ENCODE measurements at places on chromosomes 7 and 10. TPM values are rescaled to one million over a fixed set of nuclear protein-coding genes. Genes with fewer than 3 reads are reported as not detected.

TLX1 gene
- not detected for total RNA-seq

HOXA9 gene
- 19.5 TPM for total RNA-seq

ADIRF gene
- 18.3 TPM for total RNA-seq

CRCP gene
- 44.9 TPM for total RNA-seq

SEMA3C gene
- total RNA-seq: 421 TPM

ANKRD22 gene
- total RNA-seq: under 0.01 TPM

SLC39A12 gene
- not detected for total RNA-seq

DNA sequence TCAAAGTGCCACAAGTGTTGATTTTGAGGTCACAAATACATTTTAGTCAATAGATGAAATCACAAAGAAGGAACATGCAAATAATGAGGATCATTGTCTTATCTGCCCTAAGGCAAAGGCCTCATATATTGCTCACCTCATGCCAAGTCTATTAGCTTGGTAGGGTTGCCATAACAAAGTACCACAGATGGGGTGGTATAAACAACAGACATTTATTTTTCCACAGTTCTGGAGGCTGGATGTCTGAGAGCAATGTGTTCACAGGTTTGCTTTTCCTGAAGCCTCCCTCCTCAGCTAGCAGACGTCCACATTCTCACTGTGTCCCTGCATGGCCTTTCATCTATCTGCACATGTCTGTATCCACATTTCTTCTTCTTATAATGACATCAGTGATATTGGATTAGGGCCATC is 59.6 kb downstream of the RELN start:
- DNase-seq: no peak
- H3K27me3 ChIP-seq: no peaks in the 10 kb centered on the region
- no peak overlapping the region for H3K27ac ChIP-seq
- H3K4me1 ChIP-seq: no peaks in the 10 kb centered on the region

GRCh38 chr7:103735377-103735776 is 254.1 kb downstream of the RELN start:
- no peaks in the 10 kb centered on the region for H3K36me3 ChIP-seq
- no peaks in the 10 kb centered on the region for H3K4me1 ChIP-seq
- H3K4me3 ChIP-seq: no peak overlapping the region

- no peak overlapping the region for H3K27ac ChIP-seq
- no peaks in the 10 kb centered on the region for H3K4me1 ChIP-seq
- DNase-seq: no peak
- H3K36me3 ChIP-seq: no peaks in the 10 kb centered on the region
Observed at GRCh38 chr10:10927608-10928007, 90.1 kb upstream of the CELF2 start.

DNA sequence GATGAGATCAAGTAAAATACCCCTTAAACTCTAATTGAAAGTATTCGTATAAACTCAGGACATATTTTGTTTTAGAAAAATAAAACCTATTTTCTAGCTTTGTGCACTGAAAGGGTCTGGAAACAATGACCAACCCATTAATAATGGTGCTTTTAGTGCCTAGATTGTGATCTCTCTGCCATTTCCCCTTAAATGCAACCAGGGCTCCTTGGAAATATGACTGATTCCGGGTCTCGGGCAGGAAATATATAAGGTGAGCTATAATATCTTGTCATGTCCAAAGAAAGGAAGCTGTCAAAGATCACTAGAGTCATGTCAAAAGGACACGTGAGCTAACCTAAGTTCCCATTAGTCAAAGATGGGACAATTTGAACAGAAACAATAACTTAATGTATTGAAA is 12.4 kb upstream of the ADAM12 start:
- no peaks in the 10 kb centered on the region for H3K36me3 ChIP-seq
- no peak for DNase-seq
- H3K4me1 ChIP-seq: peaks cover 27% of the 10 kb centered on the region

- no peaks in the 10 kb centered on the region for H3K27me3 ChIP-seq
- no peaks in the 10 kb centered on the region for H3K36me3 ChIP-seq
- H3K4me1 ChIP-seq: peaks cover 7% of the 10 kb centered on the region
- H3K27ac ChIP-seq: no peak overlapping the region
- no peak overlapping the region for H3K4me3 ChIP-seq
Observed at GRCh38 chr7:90611115-90611514, 15.0 kb downstream of the CDK14 start.

GRCh38 chr10:11358011-11358410 is 253.4 kb downstream of the USP6NL start:
- no peaks in the 10 kb centered on the region for H3K36me3 ChIP-seq
- peak; percentile 62 for DNase-seq
- H3K27ac ChIP-seq: no peak overlapping the region
- no peaks in the 10 kb centered on the region for H3K27me3 ChIP-seq

DNA sequence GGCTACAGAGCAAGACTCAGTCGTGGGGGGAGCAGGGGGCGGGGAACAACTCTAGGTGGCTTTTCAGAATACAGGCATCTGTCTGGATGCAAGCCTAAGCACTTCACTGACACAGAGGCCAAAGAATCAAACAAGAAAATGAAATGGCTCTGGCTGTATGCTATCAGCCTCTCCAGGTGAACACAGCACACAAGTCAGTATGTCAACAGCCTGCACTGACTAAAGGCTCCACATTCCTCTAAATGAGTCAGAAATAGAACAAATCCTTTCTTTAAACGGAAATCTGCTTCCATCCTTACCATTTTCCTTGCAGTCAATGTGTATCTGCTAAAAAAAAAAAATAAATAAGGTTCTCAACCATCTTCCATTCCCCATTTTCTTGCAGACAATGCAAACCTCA is 88.3 kb downstream of the ARMH3 start:
- H3K4me3 ChIP-seq: no peak overlapping the region
- H3K4me1 ChIP-seq: peaks cover 10% of the 10 kb centered on the region
- no peak overlapping the region for H3K27ac ChIP-seq
- peak; percentile 64 for DNase-seq
- peaks cover 5% of the 10 kb centered on the region for H3K36me3 ChIP-seq
- no peaks in the 10 kb centered on the region for H3K27me3 ChIP-seq

GRCh38 chr10:6543431-6544005 is 36.6 kb downstream of the PRKCQ start:
- no peak for DNase-seq
- H3K4me3 ChIP-seq: no peak overlapping the region
- no peaks in the 10 kb centered on the region for H3K36me3 ChIP-seq
- H3K4me1 ChIP-seq: no peaks in the 10 kb centered on the region
- H3K27me3 ChIP-seq: no peaks in the 10 kb centered on the region
- no peak overlapping the region for H3K27ac ChIP-seq

- DNase-seq: no peak
- H3K4me3 ChIP-seq: no peak overlapping the region
- H3K4me1 ChIP-seq: peaks cover 8% of the 10 kb centered on the region
- no peaks in the 10 kb centered on the region for H3K27me3 ChIP-seq
Observed at GRCh38 chr10:70324951-70325781, 41.4 kb upstream of the NPFFR1 start.

DNA sequence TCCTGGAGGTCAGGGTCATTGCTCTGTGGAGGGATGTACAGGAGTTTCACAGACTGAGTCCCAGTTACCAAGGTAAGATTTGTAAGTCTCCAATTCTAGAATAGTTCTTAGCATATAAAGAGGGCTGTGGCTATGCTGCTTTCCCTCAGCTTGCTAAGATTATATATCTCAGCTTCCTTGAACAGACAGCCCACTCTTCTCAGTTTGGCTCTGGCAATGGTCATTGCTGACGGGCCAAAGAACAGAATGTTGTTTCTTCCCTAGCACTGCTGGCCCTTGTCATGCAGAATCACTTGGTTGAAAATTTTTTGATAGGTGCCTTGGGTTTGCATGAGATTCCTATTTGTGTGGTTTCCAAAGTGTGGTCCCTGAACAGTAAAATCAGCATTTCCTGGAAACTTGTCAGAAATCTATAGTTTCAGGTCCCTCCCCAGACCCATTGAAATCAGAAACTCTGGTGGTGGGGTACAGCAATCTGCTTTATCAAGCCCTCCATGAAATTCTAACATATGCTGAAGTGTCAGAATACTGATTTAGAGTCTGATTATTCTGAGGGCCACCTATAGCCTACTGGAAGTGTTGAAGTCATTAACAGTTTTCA is 38.2 kb downstream of the NRBF2 start:
- no peak overlapping the region for H3K4me3 ChIP-seq
- H3K27ac ChIP-seq: no peak overlapping the region
- no peaks in the 10 kb centered on the region for H3K4me1 ChIP-seq
- no peak for DNase-seq
- no peaks in the 10 kb centered on the region for H3K27me3 ChIP-seq
- H3K36me3 ChIP-seq: peaks cover 40% of the 10 kb centered on the region

GRCh38 chr10:132418527-132419416 is 21.8 kb downstream of the PWWP2B start:
- no peak for DNase-seq
- peaks cover 9% of the 10 kb centered on the region for H3K4me1 ChIP-seq
- H3K27ac ChIP-seq: no peak overlapping the region
- H3K36me3 ChIP-seq: no peaks in the 10 kb centered on the region
- H3K4me3 ChIP-seq: no peak overlapping the region

DNA sequence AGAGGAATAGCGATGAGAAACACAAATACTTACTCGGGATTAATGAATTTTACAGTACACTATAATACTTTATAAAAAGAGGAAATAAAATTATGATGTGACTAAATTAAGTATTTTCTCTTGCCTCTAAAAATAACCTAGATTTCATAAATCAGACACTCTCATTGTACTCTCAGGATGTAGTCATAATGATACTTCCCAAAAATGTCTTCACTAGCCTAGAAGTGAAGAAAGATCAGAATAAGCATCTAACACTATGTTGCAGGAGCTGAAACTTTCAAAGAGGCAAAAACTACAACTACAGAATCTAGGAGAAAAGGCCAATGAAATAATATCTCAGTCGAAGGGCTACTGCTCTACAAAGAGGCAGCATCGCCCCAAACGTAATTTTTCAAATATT is 49.4 kb downstream of the DNAJC1 start:
- H3K36me3 ChIP-seq: no peaks in the 10 kb centered on the region
- H3K4me3 ChIP-seq: no peak overlapping the region
- DNase-seq: no peak
- no peaks in the 10 kb centered on the region for H3K4me1 ChIP-seq

- no peaks in the 10 kb centered on the region for H3K27me3 ChIP-seq
- no peaks in the 10 kb centered on the region for H3K4me1 ChIP-seq
- H3K27ac ChIP-seq: no peak overlapping the region
- H3K4me3 ChIP-seq: no peak overlapping the region
Observed at GRCh38 chr7:135846339-135846738, 97.7 kb upstream of the FAM180A start.

DNA sequence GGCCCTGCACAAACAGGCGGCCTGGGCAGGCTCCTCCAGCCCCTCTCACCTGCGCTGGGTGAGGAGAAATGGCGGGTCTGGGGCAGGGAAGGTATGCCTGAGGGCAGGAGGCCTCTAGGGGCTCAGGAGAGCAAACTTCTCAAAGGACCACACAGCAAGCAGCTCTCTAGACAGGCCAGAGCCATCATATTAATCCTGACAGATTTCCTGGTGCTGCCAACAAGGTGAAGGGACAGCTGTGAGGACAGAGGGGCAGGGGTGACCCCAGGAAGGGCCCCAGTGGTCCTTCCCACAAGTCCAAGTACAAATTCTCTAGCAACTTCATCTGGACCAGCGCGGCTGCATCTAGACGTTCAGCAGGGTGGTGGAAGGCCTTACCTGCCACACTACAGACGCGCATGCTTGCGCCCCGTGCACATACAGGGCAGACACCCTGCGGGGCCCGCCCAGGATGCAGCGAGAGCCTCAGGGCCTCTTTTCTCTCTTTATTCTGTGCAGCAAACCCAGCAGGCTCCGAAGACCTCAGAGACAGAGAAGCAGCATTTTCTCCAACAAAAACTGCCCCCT is 62.1 kb downstream of the ZRANB1 start:
- DNase-seq: no peak
- H3K4me3 ChIP-seq: no peak overlapping the region
- H3K36me3 ChIP-seq: peaks cover 19% of the 10 kb centered on the region
- H3K4me1 ChIP-seq: peaks cover 16% of the 10 kb centered on the region

DNA sequence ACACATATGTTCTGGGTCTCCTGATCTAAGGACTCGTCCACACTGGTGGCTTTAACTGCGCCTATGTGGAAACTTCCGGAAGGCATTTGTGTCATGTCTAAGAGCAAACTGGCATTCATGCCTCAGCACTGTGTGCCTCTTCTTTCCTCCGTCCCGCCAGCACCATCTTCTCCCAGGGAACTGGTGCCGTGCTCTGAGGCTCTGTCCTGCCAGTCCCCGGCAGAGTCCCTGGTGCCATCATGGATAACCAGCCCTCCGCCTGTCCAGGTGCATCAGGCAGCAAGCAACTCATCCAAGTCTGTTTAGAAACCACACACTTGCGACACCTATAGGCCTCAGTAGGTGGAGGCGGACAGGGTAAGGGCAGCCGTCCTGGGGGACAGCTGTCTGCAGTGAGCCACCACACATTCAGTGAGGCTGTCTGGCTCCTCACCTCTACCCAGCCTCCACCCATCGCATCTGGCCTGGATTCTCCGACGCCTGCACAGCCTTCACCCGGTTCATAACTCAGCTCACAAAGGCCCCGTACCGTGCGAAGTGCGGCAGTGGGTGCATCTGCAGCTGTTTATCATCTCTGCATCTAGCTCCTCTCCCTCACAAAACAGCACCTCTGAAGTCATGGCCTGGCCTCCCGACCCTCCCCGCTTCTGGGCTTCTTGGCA is 162.7 kb downstream of the DIP2C start:
- no peaks in the 10 kb centered on the region for H3K27me3 ChIP-seq
- no peak overlapping the region for H3K4me3 ChIP-seq
- H3K36me3 ChIP-seq: no peaks in the 10 kb centered on the region
- peak; percentile 56 for DNase-seq
- no peaks in the 10 kb centered on the region for H3K4me1 ChIP-seq

GRCh38 chr7:133117452-133117851 is 35.6 kb upstream of the CHCHD3 start:
- no peak for DNase-seq
- no peak overlapping the region for H3K27ac ChIP-seq
- H3K27me3 ChIP-seq: peaks cover 31% of the 10 kb centered on the region
- H3K36me3 ChIP-seq: no peaks in the 10 kb centered on the region
- H3K4me1 ChIP-seq: no peaks in the 10 kb centered on the region
- H3K4me3 ChIP-seq: no peak overlapping the region

- no peak overlapping the region for H3K4me3 ChIP-seq
- H3K27me3 ChIP-seq: no peaks in the 10 kb centered on the region
- no peak overlapping the region for H3K27ac ChIP-seq
- H3K4me1 ChIP-seq: no peaks in the 10 kb centered on the region
Observed at GRCh38 chr7:90917539-90917938, 321.4 kb downstream of the CDK14 start.

- peak overlapping the region; percentile 83 for H3K4me3 ChIP-seq
- H3K27ac ChIP-seq: peak overlapping the region; percentile 55
- H3K36me3 ChIP-seq: no peaks in the 10 kb centered on the region
- no peaks in the 10 kb centered on the region for H3K27me3 ChIP-seq
Observed at GRCh38 chr10:22712211-22712955, 2.0 kb downstream of the PIP4K2A start.

GRCh38 chr7:47258798-47259197 is 323.1 kb downstream of the TNS3 start:
- peaks cover 25% of the 10 kb centered on the region for H3K4me1 ChIP-seq
- no peak overlapping the region for H3K27ac ChIP-seq
- DNase-seq: no peak

GRCh38 chr10:12709000-12709401 is 292.5 kb downstream of the CCDC3 start:
- no peaks in the 10 kb centered on the region for H3K27me3 ChIP-seq
- H3K27ac ChIP-seq: peak overlapping the region; percentile 83
- H3K4me1 ChIP-seq: peaks cover 62% of the 10 kb centered on the region
- no peak overlapping the region for H3K4me3 ChIP-seq
- H3K36me3 ChIP-seq: no peaks in the 10 kb centered on the region

- H3K27ac ChIP-seq: peak overlapping the region; percentile 76
- H3K27me3 ChIP-seq: no peaks in the 10 kb centered on the region
- peaks cover 5% of the 10 kb centered on the region for H3K36me3 ChIP-seq
Observed at GRCh38 chr7:87344446-87344845, 1.0 kb upstream of the CROT start.

GRCh38 chr10:106919871-106920282 is 244.6 kb downstream of the SORCS1 start:
- DNase-seq: no peak
- H3K27me3 ChIP-seq: no peaks in the 10 kb centered on the region
- no peaks in the 10 kb centered on the region for H3K4me1 ChIP-seq

Data from osteoblast (primary cell).